Endothelial cell (in vitro differentiated cells): ENCODE measurements at places on chromosomes 5 and 9. TPM values are rescaled to one million over a fixed set of nuclear protein-coding genes. Genes with fewer than 3 reads are reported as not detected.

OTULINL gene
- total RNA-seq, result 5.8 TPM

ENTREP1 gene
- 11.8 TPM for total RNA-seq

DNA sequence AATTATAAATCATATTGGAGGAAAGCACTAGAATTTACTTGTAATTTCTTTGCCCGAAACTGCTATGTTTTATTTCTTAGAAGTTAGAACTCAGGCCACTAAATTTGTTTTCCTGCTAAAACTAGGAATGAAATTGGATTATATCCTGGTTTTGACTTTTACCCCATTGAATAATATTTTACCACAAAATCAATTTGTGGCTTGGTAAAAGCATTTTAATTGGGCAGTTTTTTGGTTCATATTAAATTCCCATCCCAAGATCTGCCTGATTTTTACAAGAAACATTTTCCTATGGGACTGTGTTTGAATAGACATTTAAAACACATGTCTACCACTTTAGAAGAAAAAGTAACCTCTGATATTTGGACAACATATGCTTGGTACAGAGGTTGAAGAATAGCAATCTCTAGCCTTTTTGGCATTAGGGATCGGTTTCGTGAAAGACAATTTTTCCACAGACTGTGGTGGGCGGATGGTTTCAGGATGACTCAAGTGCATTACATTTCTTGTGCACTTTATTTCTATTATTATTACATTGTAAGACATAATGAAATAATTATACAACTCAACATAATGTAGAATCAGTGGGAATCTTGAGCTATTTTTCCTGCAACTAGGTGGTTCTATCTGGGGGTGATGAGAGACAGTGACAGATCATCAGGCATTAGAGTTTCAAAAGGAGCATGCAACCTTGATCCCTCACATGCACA is 565.6 kb downstream of the PRR16 start:
- H3K27ac ChIP-seq, result no peak overlapping the region
- DNase-seq, result no peak
- no peaks in the 10 kb centered on the region for H3K4me1 ChIP-seq
- H3K4me3 ChIP-seq, result no peak overlapping the region

GRCh38 chr9:93300175-93300572 is 116.2 kb downstream of the WNK2 start:
- no peak for DNase-seq
- H3K4me3 ChIP-seq, result no peak overlapping the region
- no peaks in the 10 kb centered on the region for H3K4me1 ChIP-seq
- no peak overlapping the region for H3K27ac ChIP-seq

DNA sequence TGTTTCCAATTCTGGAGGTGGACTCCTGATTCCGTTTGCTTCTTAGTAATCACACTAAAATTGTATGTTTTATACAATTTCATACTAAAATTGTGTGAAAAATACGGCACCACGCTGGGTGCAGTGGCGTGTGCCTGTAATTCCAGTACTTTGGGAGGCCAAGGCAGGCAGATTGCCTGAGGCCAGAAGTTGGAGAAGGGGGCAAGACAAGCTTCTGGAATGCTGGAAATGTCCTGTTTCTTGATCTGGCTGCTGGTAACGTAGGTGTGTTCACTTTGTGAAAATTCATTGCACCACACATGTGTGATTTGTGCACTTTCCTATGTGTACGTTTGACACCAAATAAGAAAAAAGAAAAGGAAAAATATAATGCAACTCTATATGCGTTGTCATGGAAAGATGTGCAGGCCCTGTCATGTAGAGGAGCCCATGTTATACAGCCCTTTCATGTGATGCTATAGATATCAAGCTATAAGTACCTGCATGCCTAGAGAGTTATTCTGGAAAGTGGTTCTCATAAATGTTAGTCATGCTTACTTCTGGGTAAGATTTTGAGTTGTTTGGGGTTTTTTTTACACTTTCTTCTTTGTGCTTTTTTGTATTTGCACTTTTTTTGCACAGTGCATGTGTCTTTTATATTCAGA is 119.9 kb downstream of the TMEM174 start:
- no peaks in the 10 kb centered on the region for H3K4me1 ChIP-seq
- H3K27me3 ChIP-seq, result peaks cover 20% of the 10 kb centered on the region
- no peak overlapping the region for H3K27ac ChIP-seq
- no peak overlapping the region for H3K4me3 ChIP-seq

DNA sequence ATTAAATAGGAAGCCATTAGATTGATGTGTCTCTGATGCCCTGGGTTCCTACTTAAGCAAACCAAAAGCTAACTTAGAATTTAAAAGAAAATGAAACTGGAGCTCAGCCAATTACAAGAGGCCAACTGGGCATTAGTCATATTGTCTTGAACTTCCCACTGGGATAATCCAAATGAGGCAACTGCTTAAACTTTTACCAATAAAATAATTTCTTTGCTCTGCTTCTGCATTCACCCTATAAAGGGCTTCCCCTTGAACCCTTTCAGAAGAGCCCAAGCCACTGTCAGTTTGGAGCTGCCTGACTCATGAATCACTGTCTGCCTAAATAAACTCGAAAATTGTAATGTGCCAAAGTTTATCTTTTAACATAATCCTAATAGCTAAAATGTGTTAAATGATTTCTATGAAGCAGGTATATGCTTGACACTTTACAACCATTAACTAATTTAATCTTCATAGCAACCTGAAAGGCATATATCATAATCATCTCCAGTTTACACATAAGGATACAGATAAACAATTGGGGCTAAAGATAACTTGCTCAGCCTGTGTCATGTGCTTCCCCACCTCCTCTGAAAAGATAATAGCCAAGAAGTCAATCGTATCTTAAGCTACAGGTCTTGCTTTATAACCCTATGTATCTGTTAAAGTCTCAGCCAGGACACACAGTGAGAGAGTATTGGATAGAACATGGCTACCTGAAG is 11.5 kb downstream of the GPR150 start:
- H3K4me3 ChIP-seq, result no peak overlapping the region
- H3K4me1 ChIP-seq, result peaks cover 3% of the 10 kb centered on the region

GRCh38 chr9:34956648-34957047 is 1.4 kb upstream of the PHF24 start:
- no peak overlapping the region for H3K27ac ChIP-seq
- H3K4me1 ChIP-seq, result peaks cover 3% of the 10 kb centered on the region
- H3K4me3 ChIP-seq, result no peak overlapping the region

DNA sequence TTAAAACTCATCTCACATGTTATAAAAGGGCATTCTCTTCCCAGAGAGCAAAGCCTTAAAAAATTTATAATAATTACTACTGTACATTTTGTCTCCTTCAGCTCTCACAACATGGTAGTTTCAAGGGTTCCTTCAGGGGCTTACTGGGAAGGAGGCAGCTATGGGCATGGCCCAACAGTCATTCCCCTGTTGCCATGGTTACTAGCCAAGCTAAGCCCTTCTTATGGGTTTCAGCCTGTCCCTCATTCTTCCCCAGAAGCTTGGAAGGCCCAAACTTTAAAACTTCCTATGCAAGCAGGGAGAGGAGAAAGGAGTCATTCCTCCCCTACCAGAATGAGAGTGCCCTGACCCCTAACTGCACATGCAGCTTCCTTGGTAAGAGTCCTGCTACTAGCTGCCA is 82.2 kb upstream of the CNTLN start:
- H3K4me1 ChIP-seq, result no peaks in the 10 kb centered on the region
- no peaks in the 10 kb centered on the region for H3K36me3 ChIP-seq
- H3K27ac ChIP-seq, result no peak overlapping the region
- H3K4me3 ChIP-seq, result no peak overlapping the region
- H3K27me3 ChIP-seq, result peaks cover 2% of the 10 kb centered on the region

DNA sequence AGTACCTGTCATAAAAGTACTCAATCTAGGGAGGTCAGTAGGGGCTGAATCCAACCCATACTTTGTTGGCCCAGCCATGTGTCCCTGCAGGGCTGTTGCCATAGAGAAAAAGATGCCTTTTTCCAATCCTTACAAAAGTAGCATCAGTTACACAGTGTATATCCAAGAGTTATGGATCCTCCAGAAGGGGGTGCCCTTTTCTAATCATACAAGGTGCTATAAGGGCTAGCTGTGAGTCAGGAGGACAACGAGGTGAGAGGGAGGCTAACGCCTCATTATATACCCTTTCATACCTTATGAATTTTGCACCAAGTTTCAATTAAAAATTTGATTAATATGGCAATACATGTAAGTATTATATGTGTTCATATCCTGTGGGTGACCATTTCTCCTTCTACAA is 4.8 kb downstream of the KIAA0825 start:
- H3K4me3 ChIP-seq, result no peak overlapping the region
- no peaks in the 10 kb centered on the region for H3K36me3 ChIP-seq
- DNase-seq, result peak; percentile 19
- H3K4me1 ChIP-seq, result no peaks in the 10 kb centered on the region
- no peak overlapping the region for H3K27ac ChIP-seq
- peaks cover 3% of the 10 kb centered on the region for H3K27me3 ChIP-seq

GRCh38 chr5:65338606-65339151 is 143.0 kb downstream of the ADAMTS6 start:
- H3K4me3 ChIP-seq, result no peak overlapping the region
- peaks cover 12% of the 10 kb centered on the region for H3K36me3 ChIP-seq
- H3K27ac ChIP-seq, result no peak overlapping the region
- H3K27me3 ChIP-seq, result peaks cover 4% of the 10 kb centered on the region
- H3K4me1 ChIP-seq, result no peaks in the 10 kb centered on the region
- no peak for DNase-seq

DNA sequence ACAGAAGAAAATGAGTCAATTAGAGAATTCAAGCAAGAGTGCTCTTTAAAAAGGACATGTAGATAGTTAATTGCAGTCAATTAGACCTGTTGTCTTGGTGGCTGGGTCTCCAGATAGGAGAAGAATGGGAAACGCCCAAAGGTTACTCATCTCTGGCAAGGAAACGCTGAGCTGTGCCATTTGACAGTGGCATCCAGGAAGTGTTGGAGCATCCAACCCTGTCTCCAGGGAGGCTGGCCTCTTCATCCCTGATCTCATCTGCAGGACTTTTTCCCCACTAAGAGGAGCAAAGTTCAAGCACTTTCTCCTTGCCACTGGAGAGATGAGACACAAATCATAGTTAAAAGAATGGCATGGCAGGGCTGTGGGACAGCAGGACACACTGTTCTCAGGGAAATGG is 111.7 kb upstream of the MSX2 start:
- H3K27ac ChIP-seq, result no peak overlapping the region
- H3K4me3 ChIP-seq, result no peak overlapping the region
- no peak for DNase-seq
- H3K36me3 ChIP-seq, result no peaks in the 10 kb centered on the region
- no peaks in the 10 kb centered on the region for H3K4me1 ChIP-seq
- H3K27me3 ChIP-seq, result no peaks in the 10 kb centered on the region
